Activated T-helper 1 cell treated with anti-CD3 and anti-CD28 coated beads, Interleukin-2, amount 50 U/mL, for 16 hours (primary cell): ENCODE measurements at places on chromosomes 6 and 20.

DNA sequence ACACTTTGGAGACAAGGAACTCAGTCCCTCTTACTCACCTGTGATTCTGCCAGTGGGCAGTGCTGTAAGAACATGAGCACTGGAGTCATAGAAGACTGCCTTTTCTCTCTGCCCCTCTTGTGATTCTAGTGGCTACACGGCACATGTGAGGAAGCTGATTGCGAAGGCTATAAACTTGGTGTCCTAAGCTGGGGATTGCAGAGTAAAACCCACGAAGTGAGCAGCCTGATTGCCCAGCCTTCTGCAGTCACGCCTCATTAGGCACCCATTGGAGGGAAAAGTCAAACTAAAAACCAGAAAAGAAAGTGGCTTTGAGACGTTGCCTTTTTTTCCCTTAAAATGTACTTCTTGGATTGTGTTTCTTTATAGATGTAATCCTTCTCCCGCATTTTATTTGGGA is 748.4 kb upstream of the CHD6 start:
- DNase-seq = no peak

- no peak for DNase-seq
Measured at GRCh38 chr6:141140905-141141304, 991.8 kb upstream of the GJE1 start.

- DNase-seq = no peak
Measured at GRCh38 chr6:140225701-140226436, 851.4 kb upstream of the CITED2 start.

DNA sequence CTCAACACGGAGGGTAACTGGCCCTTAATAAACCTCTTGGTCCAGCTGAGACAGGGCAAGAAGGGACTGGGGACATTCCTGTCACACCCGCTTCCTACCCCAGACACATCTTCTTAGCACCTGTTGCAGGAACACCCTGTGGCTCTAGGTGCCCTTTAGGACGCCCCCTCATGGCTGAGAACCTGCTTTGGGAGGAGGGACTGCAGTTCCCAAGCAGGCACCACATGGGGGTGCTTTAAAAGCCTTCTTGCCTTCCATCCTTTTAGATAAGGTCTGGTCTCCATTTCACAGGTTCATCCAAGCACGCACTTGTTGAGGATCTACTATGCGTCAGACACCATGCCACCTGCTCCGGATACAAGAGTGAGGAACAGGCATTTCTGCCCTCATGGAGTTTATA is 26.6 kb downstream of the NSFL1C start:
- no peak for DNase-seq

DNA sequence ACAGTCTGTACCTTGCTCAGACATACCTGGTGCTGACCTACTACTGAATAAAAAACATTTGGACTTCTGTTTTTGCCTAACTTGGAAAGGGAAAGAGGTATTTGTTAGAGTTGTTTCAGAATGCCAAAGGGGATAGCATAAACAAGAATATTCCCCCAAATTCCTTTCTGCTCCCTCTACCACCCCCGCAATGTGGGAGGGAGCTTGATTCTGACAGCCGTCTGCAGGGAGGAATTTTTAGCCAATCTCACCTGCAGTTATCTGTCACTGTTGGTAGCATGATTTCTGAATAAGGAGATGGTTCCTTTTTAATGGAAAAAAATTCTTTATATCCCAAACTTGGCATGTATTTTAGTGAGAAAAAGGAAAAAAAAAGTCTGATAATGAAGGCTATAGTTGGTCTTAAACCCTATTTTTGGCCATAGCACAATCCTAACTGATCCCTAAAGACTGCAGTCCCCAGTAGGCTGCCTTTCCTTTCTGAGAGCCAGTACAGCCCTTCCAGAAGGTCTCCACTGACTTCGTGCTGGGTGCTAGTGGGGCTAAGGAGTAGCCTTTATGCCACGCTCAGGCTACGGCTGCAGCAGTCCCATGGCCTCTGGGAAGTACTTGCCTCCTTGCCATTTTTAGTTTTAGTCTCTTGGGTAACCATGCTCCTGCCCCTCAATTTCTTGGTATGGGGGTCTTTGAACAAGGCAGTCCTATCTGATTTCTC is 13.6 kb upstream of the PDE7B start:
- no peak for DNase-seq

DNA sequence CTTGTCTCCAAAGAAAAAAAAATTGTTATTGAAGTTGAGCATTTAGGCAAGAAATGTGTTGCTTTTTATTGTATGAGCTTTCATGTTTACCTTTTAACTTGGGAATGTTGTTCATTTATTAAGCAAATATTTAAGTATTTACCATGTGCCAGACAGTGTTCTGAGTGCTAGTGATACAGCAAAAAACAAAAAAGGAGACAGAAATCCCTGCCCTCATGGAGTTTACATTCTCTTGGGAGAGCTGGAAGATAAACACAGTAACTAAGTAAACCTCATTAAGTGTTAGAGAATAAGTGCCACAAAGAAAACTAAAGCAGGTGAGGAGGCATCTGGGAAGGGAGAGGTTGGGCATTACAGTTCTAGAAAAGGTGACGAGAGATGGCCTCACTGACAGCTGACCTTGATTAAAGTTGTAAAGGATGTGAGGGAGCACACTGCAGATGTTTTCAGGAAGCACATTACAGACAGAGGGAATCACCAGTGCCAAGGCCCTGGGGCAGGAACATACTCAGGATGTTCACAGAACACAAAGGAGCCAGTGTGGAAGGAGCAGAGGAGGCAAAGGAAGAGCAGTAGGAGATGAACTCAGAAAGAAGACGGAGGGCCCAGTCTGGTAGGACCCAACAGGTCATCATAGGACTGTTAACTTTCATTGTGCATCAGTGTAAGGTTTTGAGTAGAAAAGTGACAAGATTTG is 33.5 kb downstream of the XRN2 start:
- DNase-seq = no peak

GRCh38 chr6:19870322-19870721 is 33.2 kb downstream of the ID4 start:
- no peak for DNase-seq

- DNase-seq = no peak
Measured at GRCh38 chr20:4216866-4217265, 201.5 kb upstream of the RNF24 start.

DNA sequence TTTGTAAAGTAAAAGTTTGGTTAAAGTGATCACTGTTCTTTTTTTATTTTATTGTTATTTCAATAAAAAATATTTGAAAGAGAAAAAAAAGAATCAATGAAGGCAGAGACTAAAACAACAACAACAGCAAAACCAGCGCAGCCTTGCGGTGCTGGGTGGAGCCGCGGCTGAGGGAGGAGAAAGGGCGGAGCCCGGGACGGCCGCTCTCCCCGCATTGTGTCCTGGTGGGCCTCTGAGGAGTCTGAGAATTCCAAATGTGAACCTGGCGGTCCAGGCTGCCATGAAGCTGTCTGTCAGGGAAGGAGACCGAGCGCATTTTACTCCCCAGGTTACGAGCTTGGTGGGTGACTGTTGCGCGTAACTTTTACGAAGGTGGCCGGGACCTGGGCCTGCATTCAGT is 43.2 kb downstream of the TMEM242 start:
- DNase-seq = no peak

GRCh38 chr6:68726992-68727391 is 91.9 kb downstream of the ADGRB3 start:
- no peak for DNase-seq

DNA sequence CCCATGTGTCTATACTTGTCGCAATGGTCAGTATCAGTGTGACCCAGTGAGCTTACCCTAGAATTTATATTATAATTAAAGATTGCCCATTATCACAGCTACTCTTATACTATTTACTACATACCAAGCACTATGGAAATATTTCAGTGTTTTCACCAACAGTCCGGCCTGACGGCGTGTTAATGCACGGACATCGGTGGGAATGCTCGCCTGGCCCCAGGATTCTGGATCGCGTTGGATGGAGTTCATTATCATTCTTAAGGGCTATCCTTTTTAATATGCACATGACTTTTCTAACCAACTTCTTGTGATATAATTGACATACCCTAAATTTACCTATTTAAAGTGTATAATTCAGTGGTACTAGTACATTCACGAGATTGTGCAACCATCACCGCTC is 51.8 kb upstream of the AFDN start:
- no peak for DNase-seq

DNA sequence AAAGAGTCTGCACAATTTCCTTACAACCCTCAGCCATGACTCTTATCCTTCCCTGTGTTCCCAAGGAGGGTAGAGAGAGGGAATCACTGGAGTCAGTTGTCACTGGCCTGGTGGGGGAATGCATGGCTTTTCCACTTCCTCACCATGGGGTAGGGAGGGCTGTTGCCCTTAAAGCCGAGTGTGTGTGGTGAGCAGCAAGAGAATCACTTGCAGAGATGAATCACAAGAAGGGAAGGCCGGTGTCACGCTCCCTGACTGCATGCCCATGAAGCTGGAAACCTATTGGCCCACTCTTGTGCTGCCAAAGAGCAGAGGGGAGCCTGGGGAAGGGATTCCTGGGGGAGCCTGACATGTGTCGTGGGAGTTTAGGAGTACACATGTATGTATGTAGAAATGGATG is 18.1 kb upstream of the BMP6 start:
- DNase-seq = no peak

GRCh38 chr20:21520702-21521595 is 7.1 kb upstream of the NKX2-2 start:
- DNase-seq = no peak

- DNase-seq = no peak
Measured at GRCh38 chr20:25859649-25860530, 163.2 kb upstream of the ZNF337 start.
